ENCODE measurements at places on chromosomes 16 and 17.

DNA sequence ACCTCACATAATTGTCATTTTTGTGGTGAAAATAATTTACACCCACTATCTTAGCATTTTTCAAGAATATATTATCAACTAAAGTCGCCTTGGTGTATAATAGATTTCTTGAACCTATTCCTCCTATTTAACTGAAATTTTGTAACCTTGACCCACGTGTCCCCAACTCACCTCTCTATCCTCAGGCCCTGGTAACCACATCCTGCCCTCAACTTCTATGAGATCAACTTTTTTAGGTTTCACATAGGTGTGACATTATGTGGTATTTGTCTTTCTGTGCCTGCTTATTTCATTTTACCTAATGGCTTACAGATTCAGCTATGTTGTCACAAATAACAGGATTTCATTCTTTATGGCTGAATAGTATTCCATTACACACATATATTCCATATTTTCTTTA, 73.0 kb upstream of the CNTNAP4 start:
- no peak for DNase-seq

DNA sequence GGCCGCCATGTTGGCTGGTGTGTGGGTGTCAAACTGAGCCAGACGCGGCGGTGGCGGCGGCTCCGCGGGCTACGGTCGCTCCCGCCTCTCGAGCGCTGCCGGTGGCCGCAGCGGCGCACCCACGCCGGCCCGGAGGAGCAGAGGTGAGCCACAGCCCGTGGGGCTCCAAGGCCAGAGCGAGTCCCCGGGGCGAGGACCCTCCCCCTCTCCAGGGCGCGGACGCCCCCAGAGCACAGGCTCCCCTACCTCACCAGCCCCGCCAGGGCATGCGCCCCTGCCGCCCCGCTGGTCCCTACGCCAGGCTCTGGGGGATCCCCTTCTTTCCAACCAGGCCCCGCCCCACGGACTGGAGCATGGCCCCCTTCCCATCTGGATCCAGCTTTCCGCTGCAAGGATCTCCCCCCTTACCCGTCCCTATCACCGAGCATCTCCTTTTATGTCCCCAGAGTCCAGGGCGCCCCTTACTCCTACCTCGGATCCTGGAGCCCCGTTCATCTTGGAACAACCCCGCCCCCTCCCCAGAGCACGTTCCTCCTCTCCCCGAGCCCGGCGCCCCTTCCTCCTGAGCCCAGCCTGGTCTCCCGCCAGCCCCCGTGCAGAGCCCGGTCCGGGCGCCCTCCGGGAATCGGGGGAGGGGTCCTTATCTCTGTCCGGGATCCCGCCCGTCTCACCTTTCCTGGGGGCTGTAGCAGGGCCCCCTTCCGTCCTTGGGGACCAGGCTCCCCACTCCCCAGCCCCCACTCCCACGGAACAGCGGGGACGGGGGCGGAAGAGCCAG, 412 bp downstream of the EPN2 start:
- peak; percentile 13 for DNase-seq

- no peak for DNase-seq
Observed at GRCh38 chr17:11026903-11027302, 189.0 kb upstream of the PIRT start.

- no peak for DNase-seq
Observed at GRCh38 chr17:72407336-72407909, 286.6 kb downstream of the SOX9 start.

- no peak for DNase-seq
Observed at GRCh38 chr16:59213952-59214351, 479.8 kb upstream of the GOT2 start.

- DNase-seq, result no peak
Observed at GRCh38 chr17:42410319-42410685, 12.8 kb downstream of the CAVIN1 start.

DNA sequence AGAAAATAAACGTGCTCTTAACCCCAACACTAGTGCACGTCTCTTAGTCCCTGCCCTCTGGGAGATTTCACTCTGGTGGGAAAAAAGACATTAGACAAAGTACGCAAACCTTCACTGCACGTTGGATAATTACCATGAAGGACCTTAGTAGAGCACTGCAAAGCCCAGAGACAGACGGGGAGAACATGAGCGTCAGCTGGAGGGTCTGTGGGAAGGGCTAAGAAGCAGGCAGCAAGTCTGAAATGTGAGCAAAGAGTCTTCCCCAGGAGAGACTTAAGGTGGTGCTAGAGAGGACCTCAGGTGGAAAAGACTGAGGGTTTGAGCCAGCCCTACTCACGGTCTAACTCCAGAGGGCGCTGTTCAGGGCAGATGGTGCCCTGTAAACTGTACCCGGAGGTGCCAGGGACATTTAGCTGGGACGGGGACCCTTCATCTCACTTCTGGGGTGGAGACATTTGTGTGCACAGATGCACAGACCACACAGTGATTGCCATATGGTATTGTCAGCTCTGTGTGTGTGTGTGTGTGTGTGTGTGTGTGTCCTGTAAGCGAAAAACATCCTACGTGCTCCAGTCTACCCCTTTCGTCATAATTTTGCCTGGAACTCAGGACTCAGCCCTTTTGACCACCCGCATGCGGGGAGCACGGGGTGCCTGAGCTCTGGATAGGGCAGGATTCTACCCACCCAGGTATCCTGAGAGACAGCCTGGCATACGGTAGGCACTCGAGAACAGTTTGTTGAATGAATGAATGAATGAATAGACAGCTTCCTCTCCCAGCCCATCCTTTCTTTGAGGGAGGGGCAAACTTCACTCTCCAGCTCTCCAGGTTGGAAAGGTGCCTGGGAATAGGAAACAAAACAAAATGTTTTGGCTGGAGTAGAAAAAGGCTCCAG, 10.1 kb upstream of the STAC2 start:
- DNase-seq, result peak; percentile 41

DNA sequence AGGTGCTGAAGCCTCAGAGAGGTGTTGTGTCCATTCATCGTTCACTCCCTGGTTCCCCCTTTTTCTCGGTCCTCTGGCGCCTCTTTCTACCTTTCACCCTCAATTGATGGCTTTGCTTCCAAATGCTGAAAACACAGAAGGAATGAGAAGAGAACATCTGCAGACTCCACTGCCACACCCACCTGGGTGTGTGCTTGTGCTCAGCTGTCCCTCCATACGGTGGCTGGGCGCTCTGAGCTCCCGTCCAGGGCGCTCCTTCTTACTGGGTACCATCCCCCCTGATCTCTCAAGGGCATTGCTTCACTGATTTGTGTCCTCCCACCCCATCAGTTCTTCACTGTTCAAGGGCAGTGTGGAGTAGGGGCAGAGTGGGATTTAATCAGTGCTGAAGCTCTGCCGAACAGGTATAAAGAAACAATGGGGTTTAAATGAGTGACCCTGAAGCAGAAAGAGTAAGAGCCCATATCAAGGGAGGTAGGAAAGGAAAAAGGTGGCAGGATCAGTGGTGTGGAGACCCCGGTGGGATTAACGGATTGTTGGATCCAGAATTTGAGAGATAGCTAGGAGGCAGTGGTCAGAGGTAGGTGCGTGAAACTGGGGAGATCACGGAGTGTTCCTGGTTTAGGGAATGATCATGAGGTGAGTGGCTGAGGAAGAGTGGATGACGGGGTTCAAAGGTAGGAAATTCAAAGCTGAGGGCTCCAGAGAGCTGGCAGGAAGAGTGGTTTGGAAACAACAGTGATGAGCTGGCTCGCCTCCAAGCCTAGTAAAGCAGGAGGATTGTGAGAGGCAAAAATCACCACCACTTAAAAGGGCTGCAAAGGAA, 40.8 kb downstream of the MRTFB start:
- no peak for DNase-seq

- DNase-seq, result peak; percentile 63
Observed at GRCh38 chr17:34261568-34262337, 6.7 kb downstream of the CCL2 start.

- DNase-seq, result no peak
Observed at GRCh38 chr17:74078363-74078941, 125.0 kb upstream of the RPL38 start.

GRCh38 chr17:2240541-2240940, 63.0 kb downstream of the SMG6 start:
- DNase-seq, result no peak

- DNase-seq, result no peak
Observed at GRCh38 chr16:75152635-75153034, 4.3 kb downstream of the ZFP1 start.

GRCh38 chr16:2273484-2273883, 5.6 kb upstream of the RNPS1 start:
- no peak for DNase-seq

- no peak for DNase-seq
Observed at GRCh38 chr17:49260817-49261291, 30.3 kb upstream of the PHOSPHO1 start.

GRCh38 chr17:32659419-32659842, 172.6 kb downstream of the CDK5R1 start:
- DNase-seq, result peak; percentile 10

- DNase-seq, result no peak
Observed at GRCh38 chr17:79414063-79414792, 196.6 kb downstream of the RBFOX3 start.

- DNase-seq, result no peak
Observed at GRCh38 chr16:69711115-69711740, 15.1 kb downstream of the NQO1 start.

DNA sequence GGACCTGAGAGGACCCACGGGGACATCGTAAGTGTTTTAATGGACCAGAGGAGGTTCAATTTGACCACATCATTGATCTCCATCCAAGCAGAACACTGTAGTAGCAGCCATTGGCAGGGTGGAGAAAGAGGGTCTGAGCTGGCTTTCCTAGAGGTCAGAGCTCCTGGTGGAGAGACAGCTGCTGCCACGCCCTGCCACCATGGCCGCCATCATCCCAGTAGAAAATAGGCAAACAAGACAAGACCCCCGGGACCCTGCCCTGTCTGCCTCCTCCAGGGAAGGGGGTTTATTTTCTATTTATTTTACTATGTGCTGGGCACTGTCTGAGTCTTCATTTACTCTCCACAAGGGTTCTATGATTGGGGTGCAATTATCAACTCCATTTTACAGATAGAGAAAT, 11.4 kb upstream of the ITGA3 start:
- no peak for DNase-seq

DNA sequence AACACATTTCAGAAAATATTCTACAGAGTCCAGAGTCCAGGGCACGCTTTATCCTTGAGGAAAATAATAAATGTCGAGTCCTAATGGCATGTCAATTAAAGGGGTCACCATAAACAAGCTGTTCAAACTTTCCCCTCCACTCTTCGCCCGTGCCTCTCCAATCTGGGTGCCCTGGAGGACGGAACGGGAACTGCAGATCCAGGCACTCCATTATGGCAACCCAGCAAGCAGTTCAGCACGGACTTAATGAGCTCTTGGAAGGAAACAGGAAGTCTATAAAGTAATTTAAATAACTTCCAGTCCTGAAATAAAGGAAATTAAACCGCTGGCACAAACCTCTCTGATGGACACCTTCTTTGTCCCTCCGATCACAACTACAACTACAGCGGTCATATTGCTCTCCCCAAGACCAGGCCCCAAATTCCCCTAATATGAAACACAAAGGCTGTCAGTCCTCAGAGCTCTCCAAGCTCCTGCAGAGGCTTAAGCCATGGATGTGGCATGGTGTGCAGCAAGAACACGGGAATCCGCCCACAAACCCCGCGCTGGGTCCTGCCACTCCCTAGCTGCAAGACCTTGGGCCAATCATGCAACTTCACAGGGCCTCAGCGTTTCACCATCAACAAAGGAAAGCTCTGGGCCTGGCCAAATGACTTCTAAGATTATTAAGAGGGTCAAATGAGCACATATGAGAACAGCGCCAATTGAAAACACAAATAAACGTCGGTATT, 52.6 kb downstream of the ZFHX3 start:
- no peak for DNase-seq

GRCh38 chr17:18166894-18167293, 16.7 kb upstream of the ALKBH5 start:
- no peak for DNase-seq

GRCh38 chr17:27560668-27561067, 70.3 kb upstream of the LGALS9 start:
- DNase-seq, result no peak

DNA sequence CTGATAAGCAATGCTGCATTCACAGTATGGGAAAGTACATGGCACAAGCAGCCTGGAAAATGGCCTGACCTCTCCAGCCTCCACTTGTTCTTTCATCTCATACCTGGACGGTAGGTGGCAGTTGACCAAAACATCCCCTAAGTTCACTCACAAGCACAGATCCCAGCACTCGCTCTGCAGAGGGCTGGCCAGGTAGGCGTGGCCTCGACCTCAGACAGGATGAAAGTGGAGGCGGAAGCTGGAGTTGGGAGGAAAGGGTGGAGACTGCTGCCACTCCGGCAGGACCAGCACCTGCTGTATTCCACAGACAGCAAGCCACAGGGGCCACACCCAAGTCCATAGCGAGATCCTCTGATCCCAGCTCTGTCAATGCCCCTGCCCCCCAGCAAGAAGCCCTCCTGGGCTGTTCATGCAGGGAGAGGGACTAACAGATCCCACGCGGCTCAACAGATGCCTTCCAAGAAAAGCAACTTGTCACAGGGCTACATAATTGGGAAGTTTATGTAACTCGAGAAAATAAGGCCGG, 31.3 kb downstream of the ZCCHC14 start:
- no peak for DNase-seq

GRCh38 chr17:41367426-41368075, 2.1 kb downstream of the KRT33B start:
- DNase-seq, result no peak

GRCh38 chr17:71900621-71901229, 220.1 kb upstream of the SOX9 start:
- DNase-seq, result no peak

- DNase-seq, result no peak
Observed at GRCh38 chr17:8885967-8886684, 18.7 kb upstream of the PIK3R6 start.

- no peak for DNase-seq
Observed at GRCh38 chr16:30697264-30698138, 1.5 kb upstream of the SRCAP start.

DNA sequence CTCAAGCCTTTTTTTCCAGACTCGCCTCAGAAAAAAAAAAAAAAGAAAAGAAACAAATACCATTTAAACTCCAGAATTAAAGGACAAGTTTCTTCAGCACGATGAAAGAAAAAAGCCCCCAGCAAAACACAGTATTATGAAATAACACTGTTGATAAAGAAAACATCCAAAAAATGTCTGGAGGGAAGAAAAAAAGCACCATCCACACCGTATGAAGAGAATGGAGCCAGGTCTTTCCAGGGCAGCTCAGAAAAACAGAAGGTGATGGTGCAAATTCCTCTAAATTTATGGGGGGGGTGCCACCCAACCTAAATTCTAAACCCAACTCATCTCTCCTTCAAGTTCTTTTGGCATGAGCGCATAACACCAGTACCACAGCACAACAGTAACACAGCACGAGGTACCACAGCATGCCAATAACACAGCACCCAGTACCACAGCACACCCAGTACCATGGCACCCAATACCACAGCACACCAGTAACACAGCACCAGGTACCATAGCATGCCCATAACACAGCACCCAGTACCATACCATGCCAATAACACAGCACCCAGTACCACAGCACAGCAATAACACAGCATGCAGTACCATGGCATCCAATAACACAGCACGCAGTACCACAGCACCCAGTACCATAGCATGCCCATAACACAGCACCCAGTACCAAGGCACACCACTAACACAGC, 19.0 kb downstream of the AXIN1 start:
- DNase-seq, result no peak

- DNase-seq, result no peak
Observed at GRCh38 chr17:15414532-15415306, 52.7 kb downstream of the CDRT4 start.

- DNase-seq, result no peak
Observed at GRCh38 chr16:14263011-14263410, 191.9 kb downstream of the MRTFB start.
